ENCODE measurements at places on chromosomes 4 and X.

DNA sequence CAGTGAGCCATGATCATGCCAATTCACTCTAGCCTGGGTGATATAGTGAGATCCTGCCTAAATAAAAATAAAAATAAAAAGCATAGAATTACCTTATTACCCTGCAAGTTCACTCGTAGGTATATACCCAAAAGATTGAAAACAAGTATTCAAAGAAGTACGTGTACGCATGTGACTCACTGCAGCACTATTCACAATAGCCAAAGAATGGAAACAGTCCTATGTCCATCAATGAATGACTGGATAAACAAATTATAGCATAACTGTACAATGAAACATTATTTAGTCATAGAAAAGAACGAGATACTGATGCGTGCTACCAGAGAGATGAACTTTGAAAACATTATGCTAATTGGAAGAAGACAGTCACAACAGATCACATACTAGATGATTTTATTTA lies 204.6 kb upstream of the DIAPH2 start:
- H3K27me3 ChIP-seq, result no peaks in the 10 kb centered on the region
- no peak for DNase-seq
- no peak overlapping the region for H3K27ac ChIP-seq
- no peaks in the 10 kb centered on the region for H3K36me3 ChIP-seq

GRCh38 chr4:163542275-163542674 lies 47.8 kb downstream of the TMA16 start:
- DNase-seq, result no peak
- H3K4me3 ChIP-seq, result no peak overlapping the region
- H3K27me3 ChIP-seq, result no peaks in the 10 kb centered on the region
- no peaks in the 10 kb centered on the region for H3K4me1 ChIP-seq
- no peak overlapping the region for H3K27ac ChIP-seq
- peaks cover 9% of the 10 kb centered on the region for H3K36me3 ChIP-seq

DNA sequence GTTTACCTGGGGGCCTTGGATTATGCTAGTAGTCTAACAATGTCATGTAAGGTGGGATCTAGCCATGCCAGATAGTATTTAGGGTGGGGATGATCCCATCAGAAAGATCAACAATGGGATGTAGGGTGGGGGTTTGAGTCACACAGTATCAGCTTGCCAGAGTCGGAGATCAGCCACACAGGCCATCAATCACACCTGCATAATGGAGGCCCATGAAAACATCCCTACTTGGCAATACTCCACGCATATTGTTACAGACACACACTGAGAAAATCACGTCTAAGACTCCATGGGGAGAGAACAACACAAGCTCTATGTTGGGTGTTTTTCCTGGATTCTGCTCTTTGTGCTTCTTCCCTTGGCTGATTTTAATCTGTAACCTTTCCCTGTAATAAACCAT lies 49.5 kb upstream of the SLC25A4 start:
- DNase-seq, result no peak
- no peak overlapping the region for H3K4me3 ChIP-seq
- H3K27ac ChIP-seq, result no peak overlapping the region
- peaks cover 8% of the 10 kb centered on the region for H3K27me3 ChIP-seq
- no peaks in the 10 kb centered on the region for H3K36me3 ChIP-seq
- H3K4me1 ChIP-seq, result no peaks in the 10 kb centered on the region

DNA sequence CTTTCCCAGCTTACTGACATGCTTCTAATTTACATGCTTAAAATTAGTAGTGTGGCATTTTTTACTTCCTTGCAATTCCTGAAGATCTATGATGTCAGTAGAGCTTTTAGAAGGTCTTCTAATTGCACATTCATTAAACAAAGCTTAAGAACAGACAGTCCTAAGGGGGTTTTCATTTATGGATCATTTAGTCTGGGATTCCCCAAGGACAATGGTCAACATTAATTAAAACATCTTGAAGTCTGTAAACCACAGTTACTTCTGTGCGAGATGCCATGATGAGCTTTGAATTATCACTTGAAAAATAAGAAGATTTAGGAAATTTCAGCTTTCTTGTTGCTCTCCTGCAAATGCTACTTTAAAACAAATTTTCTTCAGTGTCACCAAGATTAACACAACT lies 20.2 kb downstream of the ANXA3 start:
- H3K27ac ChIP-seq, result no peak overlapping the region
- no peak for DNase-seq
- H3K27me3 ChIP-seq, result no peaks in the 10 kb centered on the region
- peaks cover 27% of the 10 kb centered on the region for H3K4me1 ChIP-seq

DNA sequence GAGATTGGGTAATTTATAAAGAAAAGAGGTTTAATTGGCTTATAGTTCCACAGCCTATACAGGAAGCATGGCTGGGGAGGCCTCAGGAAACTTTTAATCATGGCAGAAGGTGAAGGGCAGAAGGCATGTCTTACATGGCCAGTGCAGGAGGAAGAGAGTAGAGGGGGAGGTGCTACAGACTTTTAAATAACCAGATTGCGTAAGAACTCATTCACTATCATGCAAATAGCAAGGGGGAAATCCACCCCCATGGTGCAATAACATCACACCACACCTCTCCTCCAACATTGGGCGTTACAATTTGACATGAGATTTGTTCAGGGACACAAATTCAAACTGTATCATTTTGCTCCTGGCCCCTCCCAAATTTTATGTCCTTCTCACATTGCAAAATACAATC lies 353.8 kb upstream of the PABPC5 start:
- DNase-seq, result no peak
- no peak overlapping the region for H3K27ac ChIP-seq
- no peaks in the 10 kb centered on the region for H3K27me3 ChIP-seq
- H3K4me1 ChIP-seq, result no peaks in the 10 kb centered on the region

GRCh38 chr4:25908491-25908901 lies 5.5 kb upstream of the SMIM20 start:
- H3K4me1 ChIP-seq, result peaks cover 8% of the 10 kb centered on the region
- H3K4me3 ChIP-seq, result no peak overlapping the region
- no peaks in the 10 kb centered on the region for H3K36me3 ChIP-seq
- H3K27me3 ChIP-seq, result no peaks in the 10 kb centered on the region

GRCh38 chrX:104918122-104918521 lies 302.4 kb downstream of the TEX13A start:
- H3K4me3 ChIP-seq, result no peak overlapping the region
- no peaks in the 10 kb centered on the region for H3K27me3 ChIP-seq
- no peaks in the 10 kb centered on the region for H3K36me3 ChIP-seq
- no peak for DNase-seq

- no peak overlapping the region for H3K4me3 ChIP-seq
- H3K27me3 ChIP-seq, result no peaks in the 10 kb centered on the region
- H3K36me3 ChIP-seq, result no peaks in the 10 kb centered on the region
- no peaks in the 10 kb centered on the region for H3K4me1 ChIP-seq
Measured at GRCh38 chr4:52877694-52878093, 15.6 kb downstream of the RASL11B start.

- no peak for DNase-seq
- H3K27ac ChIP-seq, result no peak overlapping the region
- H3K27me3 ChIP-seq, result no peaks in the 10 kb centered on the region
- peaks cover 5% of the 10 kb centered on the region for H3K4me1 ChIP-seq
- no peaks in the 10 kb centered on the region for H3K36me3 ChIP-seq
- no peak overlapping the region for H3K4me3 ChIP-seq
Measured at GRCh38 chr4:152590179-152591031, 54.5 kb upstream of the FBXW7 start.

DNA sequence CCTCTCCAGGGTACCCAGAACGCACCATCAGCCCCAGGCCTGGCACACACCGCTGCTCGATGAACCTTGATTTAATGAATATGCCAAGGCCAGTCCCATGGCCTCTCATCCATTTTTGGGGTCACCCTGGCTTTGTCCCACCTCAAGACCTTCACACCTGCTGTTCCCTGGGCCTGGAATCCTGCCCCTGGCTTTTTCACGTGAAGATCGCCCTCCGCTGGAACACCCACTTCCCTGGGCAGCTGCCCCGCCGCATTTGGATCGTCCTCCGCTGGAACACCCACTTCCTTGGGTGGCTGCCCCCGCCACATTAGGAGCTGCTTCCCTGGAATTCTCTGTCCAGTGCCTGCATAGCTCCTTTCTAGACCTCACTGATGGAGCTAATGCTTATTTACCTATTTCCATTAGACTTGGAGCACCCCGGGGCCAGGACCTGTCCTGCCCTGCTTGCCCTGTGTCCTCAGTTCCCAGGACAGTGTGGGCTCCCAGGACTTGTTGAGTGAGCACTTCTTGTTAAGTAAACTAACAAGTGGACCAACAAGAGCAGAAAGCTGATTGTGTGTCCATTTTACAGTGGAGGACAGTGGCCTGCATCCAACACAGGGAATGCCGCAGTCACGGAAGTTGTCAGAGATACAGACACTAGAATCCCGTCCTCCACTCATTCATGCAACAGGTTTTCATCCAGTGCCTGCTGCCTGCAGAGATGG lies 12.5 kb downstream of the BLOC1S4 start:
- no peak overlapping the region for H3K4me3 ChIP-seq
- no peak for DNase-seq
- no peak overlapping the region for H3K27ac ChIP-seq
- no peaks in the 10 kb centered on the region for H3K36me3 ChIP-seq
- no peaks in the 10 kb centered on the region for H3K27me3 ChIP-seq

- H3K36me3 ChIP-seq, result no peaks in the 10 kb centered on the region
- H3K27me3 ChIP-seq, result no peaks in the 10 kb centered on the region
- H3K4me1 ChIP-seq, result no peaks in the 10 kb centered on the region
- H3K4me3 ChIP-seq, result no peak overlapping the region
- H3K27ac ChIP-seq, result no peak overlapping the region
Measured at GRCh38 chr4:60201052-60201673, 999.0 kb upstream of the ADGRL3 start.

DNA sequence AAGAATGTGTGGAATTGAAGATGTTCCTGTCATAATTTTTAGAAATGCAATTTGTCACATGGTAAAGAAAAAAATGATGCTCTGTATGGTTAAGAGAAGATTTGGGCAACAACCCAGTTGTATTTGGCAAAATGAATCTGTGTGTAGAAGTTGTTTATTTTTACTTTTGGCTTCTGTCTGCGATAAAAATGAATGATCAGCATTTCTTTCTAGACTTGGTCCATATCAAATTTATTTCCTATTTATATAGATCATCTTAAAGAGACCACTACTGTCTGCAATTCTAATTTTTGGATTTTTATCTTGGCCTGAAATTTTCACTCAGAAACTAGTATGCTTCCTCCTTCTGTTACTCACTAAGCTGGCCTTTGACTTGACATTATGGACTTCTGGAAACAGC lies 396.9 kb downstream of the FAM47A start:
- no peaks in the 10 kb centered on the region for H3K27me3 ChIP-seq
- H3K4me3 ChIP-seq, result no peak overlapping the region
- no peaks in the 10 kb centered on the region for H3K4me1 ChIP-seq
- H3K27ac ChIP-seq, result no peak overlapping the region
- no peak for DNase-seq

DNA sequence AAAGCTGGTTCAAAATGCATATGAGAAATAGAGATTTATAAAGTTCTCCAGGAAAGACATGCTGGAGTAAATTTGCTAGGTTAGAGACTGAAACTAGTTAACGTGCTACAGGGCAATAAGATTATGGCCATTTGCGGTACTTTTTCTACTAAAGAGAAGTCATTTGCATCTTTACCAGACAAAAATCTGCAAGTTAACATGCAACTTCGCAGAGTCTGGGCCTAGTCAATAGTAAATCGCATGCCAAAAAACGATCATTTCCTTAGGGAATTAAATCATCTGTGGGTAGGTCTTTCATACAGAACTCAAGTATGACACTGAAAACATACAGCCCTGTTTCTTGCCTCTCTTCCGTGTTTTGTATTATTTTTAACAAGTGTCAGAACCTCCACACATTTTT lies 32.8 kb upstream of the REST start:
- DNase-seq, result no peak
- no peaks in the 10 kb centered on the region for H3K36me3 ChIP-seq
- no peak overlapping the region for H3K27ac ChIP-seq
- no peak overlapping the region for H3K4me3 ChIP-seq
- H3K27me3 ChIP-seq, result no peaks in the 10 kb centered on the region
- no peaks in the 10 kb centered on the region for H3K4me1 ChIP-seq

- no peak overlapping the region for H3K27ac ChIP-seq
- no peaks in the 10 kb centered on the region for H3K36me3 ChIP-seq
Measured at GRCh38 chrX:24485323-24485722, 20.2 kb downstream of the PDK3 start.

DNA sequence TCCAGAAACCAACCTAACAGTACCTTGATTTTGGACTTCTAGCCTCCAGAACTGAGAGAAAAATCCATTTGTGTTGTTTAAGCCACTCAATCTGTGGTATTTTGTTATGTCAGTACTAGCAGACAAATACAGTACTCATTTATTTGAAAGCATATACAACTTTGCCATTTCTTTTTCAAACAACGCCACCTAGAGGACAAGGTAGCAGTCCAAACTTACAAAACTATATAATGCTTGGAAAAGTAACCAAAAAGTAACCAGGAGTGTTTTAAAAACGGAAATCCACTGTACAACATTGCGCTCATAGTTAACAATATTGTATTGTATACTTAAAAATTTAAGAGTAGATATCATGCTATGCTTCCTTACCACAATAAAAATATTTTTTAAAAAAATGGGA lies 37.0 kb upstream of the FGF13 start:
- H3K27ac ChIP-seq, result no peak overlapping the region

- H3K36me3 ChIP-seq, result no peaks in the 10 kb centered on the region
- H3K4me3 ChIP-seq, result no peak overlapping the region
- H3K4me1 ChIP-seq, result no peaks in the 10 kb centered on the region
Measured at GRCh38 chr4:165541851-165542459, 163.1 kb downstream of the CPE start.

DNA sequence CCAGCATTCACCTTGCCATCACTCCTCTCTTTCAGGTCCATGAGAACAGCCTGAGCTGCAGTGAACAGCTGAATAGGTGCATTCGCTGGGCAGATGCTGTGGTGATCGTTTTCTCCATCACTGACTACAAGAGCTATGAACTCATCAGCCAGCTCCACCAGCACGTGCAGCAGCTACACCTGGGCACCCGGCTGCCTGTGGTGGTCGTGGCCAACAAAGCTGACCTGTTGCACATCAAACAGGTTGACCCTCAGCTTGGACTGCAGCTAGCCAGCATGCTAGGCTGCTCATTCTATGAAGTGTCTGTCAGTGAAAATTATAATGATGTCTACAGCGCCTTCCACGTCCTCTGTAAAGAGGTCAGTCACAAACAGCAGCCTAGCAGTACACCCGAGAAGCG lies 3.2 kb downstream of the RASL11B start:
- peaks cover 10% of the 10 kb centered on the region for H3K27me3 ChIP-seq
- no peak for DNase-seq
- H3K36me3 ChIP-seq, result no peaks in the 10 kb centered on the region
- H3K4me1 ChIP-seq, result peaks cover 33% of the 10 kb centered on the region

- DNase-seq, result no peak
- H3K4me1 ChIP-seq, result no peaks in the 10 kb centered on the region
- no peaks in the 10 kb centered on the region for H3K36me3 ChIP-seq
- no peak overlapping the region for H3K27ac ChIP-seq
Measured at GRCh38 chr4:144556636-144557035, 89.3 kb upstream of the HHIP start.

GRCh38 chr4:125689805-125690204 lies 375.1 kb downstream of the FAT4 start:
- DNase-seq, result no peak
- H3K4me1 ChIP-seq, result no peaks in the 10 kb centered on the region
- H3K36me3 ChIP-seq, result no peaks in the 10 kb centered on the region
- no peak overlapping the region for H3K4me3 ChIP-seq
- H3K27ac ChIP-seq, result no peak overlapping the region

GRCh38 chrX:63679432-63679831 lies 105.6 kb downstream of the ARHGEF9 start:
- no peaks in the 10 kb centered on the region for H3K4me1 ChIP-seq
- no peaks in the 10 kb centered on the region for H3K36me3 ChIP-seq
- no peak for DNase-seq
- no peak overlapping the region for H3K27ac ChIP-seq
- no peak overlapping the region for H3K4me3 ChIP-seq
- H3K27me3 ChIP-seq, result no peaks in the 10 kb centered on the region

All from lower lobe of right lung (tissue), 2 donors.